ENCODE measurements at places on chromosomes 12 and 14.

DNA sequence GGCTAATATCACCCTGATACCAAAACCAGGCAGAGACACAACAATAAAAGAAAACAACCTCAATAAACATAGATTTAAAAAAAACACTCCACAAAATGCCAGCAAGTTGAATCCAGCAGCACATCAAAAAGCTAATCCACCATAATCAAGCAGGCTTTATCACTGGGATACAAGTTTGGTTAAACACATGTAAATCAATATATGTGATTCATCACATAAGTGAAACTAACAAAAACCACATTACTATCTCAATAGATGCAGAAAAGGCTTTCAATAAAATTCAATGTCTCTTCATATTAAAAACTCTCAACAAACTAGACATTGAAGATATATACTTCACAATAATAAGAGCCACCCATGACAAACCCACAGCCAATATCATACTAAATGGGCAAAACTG, 17.0 kb upstream of the TAS2R14 start:
- no peak for DNase-seq

DNA sequence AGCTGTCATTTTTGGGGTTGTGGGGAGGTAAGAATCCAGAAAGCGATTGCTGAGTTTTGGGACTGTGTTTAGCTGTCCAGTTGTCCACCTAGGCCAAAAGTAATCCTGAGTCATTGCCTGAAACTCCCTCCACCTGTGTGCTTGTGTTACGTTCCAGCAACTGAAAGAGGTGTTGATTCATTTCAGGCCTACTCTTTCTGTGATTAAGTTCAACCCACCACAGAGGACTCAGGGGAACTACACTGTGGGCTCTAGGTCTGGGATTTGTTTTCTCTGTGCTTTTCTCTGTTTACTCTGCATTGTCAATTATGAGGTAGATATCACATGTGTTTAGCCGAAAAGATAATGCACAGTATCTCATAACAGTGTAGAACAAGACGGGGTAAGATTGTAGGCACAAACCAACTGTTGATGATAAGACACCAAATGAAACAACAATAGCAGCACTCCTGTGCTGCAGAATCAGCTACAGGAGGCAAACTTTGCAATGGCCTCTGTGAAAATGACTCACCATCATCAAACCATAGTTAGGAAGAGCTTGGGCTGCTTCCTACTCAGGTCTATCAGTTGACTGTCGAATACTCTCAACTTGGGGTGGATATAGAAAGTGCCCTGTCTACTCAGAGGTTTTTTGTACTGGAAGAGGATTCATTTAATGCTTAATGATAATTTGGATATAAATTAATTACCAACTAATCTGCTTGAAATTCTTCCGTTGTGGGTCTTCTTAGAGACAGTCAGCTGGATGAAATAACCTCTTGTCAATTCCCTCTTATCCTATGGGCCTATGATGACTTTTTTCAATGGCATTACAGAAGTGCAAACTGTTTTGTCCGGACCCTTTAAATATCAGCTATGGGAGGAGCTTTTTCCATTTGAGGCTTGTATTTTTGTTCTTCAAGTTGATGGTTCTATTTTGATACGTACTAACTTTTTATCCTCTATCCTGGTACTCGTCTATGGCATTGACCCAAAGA, 385.9 kb downstream of the BMP4 start:
- no peak for DNase-seq

DNA sequence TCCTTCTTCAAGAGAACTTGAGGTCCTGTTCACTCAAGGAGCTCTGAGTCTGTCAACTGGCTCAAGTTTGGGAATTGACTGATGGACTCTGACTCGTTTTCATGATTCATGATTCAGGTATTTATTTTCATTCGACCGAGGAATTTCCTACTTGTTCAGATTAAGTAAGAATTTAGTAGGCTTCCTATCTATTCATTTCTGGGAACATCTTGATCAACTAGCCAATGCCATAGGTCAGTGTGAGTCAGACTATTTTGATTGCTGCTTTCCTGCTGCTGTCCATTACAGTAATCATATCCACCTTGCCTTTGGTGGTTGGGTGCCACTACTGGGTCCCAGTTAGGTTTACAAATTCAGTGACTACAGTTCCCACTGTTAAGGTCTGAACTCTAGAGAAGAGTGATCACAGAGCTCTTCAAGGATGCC, 6.1 kb downstream of the FAM186A start:
- peak; percentile 70 for DNase-seq

DNA sequence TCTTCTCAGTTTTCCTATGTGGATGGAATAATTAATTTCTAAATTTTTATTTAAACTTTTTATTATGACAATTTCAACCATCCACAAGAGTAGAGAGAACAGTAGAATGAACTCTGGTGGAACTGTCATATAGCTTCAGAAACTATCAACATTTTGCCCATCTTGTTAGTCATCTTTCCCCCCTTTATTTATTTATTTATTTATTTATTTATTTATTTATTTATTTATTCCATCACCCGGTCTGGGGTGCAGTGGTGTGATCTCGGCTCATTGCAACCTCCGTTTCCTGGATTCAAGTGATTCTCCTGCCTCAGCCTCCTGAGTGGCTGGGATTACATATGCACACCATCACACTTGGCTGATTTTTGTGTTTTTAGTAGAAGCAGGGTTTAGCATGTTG, 23.5 kb downstream of the ADCK1 start:
- no peak for DNase-seq

DNA sequence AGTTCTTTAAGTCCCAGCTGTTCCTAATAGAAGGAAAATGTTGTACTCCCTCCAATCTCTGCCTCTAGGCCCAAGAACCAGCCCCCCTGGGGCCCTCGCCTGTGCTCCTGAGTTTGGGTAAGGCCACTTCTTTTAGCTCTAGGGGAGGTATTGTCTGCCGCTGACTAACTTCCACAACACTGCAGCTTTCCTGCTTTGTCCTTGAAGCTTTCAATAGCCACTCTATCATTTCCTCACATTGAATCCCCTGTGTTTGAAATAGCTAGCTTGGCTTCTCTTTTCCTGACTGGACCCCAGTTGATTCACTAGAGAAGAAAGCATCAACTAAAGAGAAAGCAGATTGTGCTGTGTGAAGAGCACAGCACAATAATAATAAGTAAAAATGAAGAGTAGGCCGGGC, 28.8 kb downstream of the KRT80 start:
- no peak for DNase-seq

- DNase-seq = peak; percentile 44
These were observed 232.4 kb downstream of the AKAP6 start for GRCh38 chr14:32561520-32561919.

DNA sequence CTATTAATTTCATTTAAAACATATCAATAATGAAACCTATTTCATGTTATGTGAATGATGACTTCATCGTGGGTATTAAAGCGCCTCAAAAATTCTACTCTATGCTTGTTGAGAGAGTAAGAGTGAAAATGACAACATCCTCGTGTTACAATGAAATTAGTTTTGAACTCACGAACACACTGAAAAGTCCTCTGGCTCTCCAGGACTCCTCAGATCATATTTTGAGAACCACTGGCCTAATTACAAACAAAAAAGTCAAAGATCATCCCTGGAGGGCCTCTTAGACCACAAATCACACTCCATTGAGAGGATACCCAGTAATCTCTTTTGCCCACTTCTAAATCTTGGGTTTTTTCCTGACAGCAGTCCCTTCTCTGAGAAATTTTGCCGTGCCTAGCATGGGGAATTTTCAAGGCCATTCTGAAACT, 19.1 kb downstream of the DAAM1 start:
- DNase-seq = no peak

DNA sequence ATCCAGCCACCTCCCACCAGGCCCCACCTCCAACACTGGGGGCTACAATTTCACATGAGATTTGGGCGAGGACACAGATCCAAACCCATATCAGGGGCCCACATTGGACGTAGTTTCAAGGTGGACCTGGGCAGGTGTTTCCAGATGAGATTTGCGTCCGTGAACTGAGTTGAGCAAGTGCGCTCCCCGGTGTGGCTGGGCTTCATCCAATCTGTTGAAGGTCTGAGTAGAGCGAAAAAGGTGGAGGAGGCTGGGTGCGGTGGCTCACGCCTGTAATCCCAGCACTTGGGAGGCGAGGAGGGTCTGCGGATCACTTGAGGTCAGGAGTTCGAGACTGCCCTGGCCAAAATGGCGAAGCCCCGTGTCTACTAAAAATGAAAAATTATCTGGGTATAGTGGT, 4.9 kb upstream of the GLT1D1 start:
- DNase-seq = no peak

DNA sequence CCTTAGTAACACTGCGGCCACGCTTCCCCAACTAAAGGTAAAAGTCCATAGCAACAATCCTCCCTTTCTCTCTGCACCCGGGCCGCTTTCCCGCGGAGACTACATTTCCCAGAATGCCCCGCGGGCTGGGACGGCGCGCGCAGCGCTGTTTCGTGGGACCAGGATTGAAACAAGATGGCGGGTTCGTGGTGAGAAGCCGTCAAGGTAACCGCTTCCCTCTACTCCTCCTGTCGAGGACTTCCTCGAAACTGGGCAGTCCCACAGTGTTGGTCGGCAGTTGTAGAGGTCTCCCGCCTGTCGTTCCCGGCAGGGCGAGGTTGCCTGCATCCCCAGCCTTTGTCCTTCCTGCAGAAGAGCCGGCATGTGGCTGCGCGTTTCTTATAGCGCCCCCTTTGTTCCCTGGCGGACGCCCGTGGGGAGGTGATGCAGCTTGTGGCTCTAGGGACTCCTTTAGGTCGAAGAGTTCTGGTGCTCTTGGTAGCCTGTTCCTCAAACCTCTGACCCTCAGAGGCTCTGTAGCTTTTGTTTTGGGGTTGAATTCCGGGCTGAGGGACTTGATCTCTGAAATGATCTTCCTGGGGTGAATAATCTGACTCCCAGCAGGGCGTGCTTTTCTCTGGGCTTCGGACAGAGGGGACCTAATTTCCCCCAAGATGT, at the start of gene MRPL42:
Gene MRPL42, plus strand, starts transcription at position 164 of the 657 bp plus-strand sequence. CDS start 1,772 bp downstream, outside the sequence.
- peak; percentile 60 for DNase-seq

- DNase-seq = no peak
These were observed 23.3 kb upstream of the NUDT14 start for GRCh38 chr14:105204206-105204930.

DNA sequence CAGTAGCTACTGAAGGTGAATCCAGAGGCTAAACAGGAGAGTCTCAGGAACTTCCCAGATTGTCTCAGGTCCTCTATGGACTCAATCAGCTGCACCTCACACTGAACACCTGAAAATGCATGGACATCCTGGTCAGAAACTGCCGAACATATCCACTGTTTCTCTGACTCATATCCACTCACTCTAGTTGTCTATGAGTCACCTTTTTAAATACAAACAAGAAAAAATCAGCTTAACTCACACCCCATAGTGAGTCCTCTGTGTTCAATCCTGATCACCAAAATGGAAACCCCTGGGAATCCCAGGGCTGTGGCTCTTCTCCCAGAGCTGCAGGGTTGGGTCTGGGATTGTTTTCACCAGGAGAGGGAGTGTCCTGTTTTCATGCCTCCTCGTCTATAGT, 556.7 kb downstream of the TMEM121 start:
- no peak for DNase-seq

DNA sequence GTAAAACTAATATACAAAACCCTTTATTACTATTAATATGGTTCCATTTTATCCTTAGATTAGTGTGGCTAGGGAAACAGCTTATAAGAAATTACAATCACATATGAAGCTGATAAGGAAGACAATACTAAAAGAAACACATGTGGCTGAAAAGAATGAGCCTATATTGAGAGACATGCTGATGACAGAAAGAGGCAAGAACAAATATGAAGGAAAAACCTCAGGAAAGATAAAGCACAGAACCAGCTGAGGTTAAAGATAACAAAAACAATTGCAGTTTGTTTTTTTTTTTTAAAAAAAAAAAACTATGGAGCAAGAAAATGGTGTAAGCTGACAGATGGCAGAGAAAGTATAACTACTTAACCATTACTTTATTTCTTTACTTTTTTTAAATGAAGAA, 69.2 kb upstream of the OSBPL8 start:
- no peak for DNase-seq

- DNase-seq = no peak
These were observed 1312.8 kb downstream of the TMEM121 start for GRCh38 chr14:106838991-106839769.

DNA sequence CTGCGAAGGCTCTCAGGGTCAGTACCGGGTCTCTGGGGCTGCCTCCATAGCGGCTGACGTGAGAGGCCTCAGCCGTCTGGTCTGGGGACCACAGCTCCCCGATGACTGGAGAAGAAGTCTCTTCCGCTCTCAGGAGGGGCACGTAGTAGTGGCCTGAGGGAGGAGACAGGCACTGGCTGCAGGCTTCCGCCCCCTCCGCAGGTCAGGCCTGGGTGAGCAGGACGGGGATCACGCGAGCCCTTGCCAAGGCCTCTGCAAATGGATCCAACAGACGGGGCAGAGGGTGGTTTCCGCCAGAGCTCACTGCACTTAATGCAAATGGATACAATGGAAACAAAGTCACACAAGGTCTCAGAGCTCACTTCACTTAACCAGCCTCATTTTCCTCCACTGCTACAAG, 24.7 kb downstream of the ANKLE2 start:
- no peak for DNase-seq

- no peak for DNase-seq
These were observed 38.5 kb downstream of the SENP1 start for GRCh38 chr12:48067250-48067938.

- no peak for DNase-seq
These were observed 355.6 kb upstream of the KITLG start for GRCh38 chr12:88935856-88936255.

- no peak for DNase-seq
These were observed 42.6 kb downstream of the PDZRN4 start for GRCh38 chr12:41230756-41231155.

DNA sequence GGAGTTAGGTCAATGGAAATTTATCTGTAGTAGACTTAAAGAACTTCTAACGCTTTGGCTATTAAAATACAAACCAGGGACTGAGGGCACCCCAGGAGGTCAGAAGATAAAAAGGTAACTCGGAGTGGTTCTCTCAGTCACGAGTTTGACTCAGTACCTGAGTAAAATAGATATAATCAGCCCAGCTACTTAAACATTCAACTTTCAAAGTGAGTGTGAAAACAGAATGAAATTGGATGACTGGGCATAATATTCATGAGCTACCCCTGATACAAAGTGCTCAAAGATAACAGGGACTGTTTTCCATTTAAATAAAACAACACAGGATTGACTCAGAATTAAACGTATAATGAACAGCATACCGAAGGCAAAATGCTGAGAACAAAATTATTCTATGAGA, 75.0 kb downstream of the FOXN3 start:
- no peak for DNase-seq

DNA sequence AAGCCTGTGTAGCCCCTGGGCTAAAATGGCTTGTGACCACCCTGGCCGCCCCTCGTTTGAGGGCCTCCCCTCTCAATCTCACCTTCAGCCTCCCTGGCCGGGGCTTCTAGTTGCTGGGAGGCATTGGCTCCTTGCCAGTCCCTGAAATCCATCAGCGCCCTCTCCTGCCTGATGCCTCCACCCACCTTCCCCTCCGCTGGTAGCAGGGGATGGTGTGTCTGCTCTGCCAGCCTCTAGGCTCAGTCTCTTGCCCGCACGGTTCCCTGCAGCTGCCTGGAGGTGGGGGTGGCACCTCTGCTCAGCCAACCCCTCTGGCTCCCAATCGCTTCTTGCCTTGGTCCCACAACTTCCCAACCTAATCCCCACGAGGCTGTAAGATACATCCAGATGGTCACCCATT, 167.9 kb downstream of the PHETA1 start:
- no peak for DNase-seq

- peak; percentile 20 for DNase-seq
These were observed 44.0 kb upstream of the LRTM2 start for GRCh38 chr12:1776170-1776921.

GRCh38 chr14:102479107-102479506, 30.5 kb downstream of the ANKRD9 start:
- no peak for DNase-seq

GRCh38 chr12:117596968-117597367, 235.5 kb upstream of the NOS1 start:
- no peak for DNase-seq

- DNase-seq = no peak
These were observed 71.8 kb downstream of the PAWR start for GRCh38 chr12:79618848-79619404.
